Activated CD4-positive, alpha-beta T cell treated with anti-CD3 and anti-CD28 coated beads, Interleukin-2, amount 10 ng/mL, durations not matched to agents 7 days and 5 days (primary cell): ENCODE measurements at places on chromosomes 7 and 10. TPM values are rescaled to one million over a fixed set of nuclear protein-coding genes. Genes with fewer than 3 reads are reported as not detected.

ERVW-1 gene
- not detected for total RNA-seq

PTN gene
- not detected for total RNA-seq

PRSS2 gene
- not detected for total RNA-seq

SFRP5 gene
- total RNA-seq = not detected

CAV1 gene
- not detected for total RNA-seq

UCN3 gene
- total RNA-seq = not detected

MSMB gene
- total RNA-seq = not detected

ADRB1 gene
- not detected for total RNA-seq

GIMAP5 gene
- total RNA-seq = 111 TPM

ZMIZ2 gene
- 100 TPM for total RNA-seq

MMRN2 gene
- not detected for total RNA-seq

SUN3 gene
- total RNA-seq = 0.64 TPM

PRLHR gene
- not detected for total RNA-seq

ACTL6B gene
- not detected for total RNA-seq

TMEM176A gene
- not detected for total RNA-seq
